Upper lobe of right lung (tissue), 1 donor: ENCODE measurements at places on chromosomes 2 and 18. TPM values are rescaled to one million over a fixed set of nuclear protein-coding genes. Genes with fewer than 3 reads are reported as not detected.

The QPCT gene
- 4.9 TPM for total RNA-seq

DNA sequence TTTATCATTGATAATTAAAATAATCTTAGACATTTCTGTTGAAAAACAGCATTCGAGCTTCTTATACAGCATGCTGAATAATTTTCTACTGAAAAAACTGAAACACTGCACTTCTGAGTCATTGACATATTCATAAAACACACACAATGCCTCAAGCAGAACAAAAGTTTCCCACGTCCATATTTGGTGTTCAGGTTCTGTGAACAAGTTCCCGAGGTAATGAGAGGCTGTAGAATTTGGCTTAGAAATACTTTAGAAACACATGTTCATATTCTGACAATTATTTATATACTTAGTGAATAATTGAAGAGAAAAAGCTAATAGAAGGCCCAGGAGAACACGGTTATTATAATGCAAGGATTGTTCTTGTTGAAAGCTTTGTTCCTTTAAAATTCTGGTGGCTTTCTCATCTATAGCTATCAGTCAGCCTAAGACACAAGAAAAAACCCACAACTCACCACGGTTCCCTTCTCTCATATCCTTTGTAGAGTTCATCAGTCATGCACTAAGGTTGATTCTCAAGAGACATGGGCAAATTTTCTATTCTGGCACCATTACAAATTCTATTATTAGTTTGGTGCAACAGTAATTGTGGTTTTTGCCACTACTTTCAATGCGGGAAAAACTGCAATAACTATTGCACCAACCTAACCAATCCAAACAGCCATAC, 194.4 kb downstream of the TMX3 start:
- H3K4me1 ChIP-seq, result no peaks in the 10 kb centered on the region
- H3K4me3 ChIP-seq, result no peak overlapping the region
- H3K27ac ChIP-seq, result no peak overlapping the region
- no peak for DNase-seq
- H3K36me3 ChIP-seq, result no peaks in the 10 kb centered on the region

GRCh38 chr2:135066710-135067109, 14.6 kb downstream of the RAB3GAP1 start:
- no peaks in the 10 kb centered on the region for H3K4me1 ChIP-seq
- peaks cover 11% of the 10 kb centered on the region for H3K36me3 ChIP-seq
- H3K27me3 ChIP-seq, result no peaks in the 10 kb centered on the region
- H3K4me3 ChIP-seq, result no peak overlapping the region

The ERFE gene
- total RNA-seq, result not detected

DNA sequence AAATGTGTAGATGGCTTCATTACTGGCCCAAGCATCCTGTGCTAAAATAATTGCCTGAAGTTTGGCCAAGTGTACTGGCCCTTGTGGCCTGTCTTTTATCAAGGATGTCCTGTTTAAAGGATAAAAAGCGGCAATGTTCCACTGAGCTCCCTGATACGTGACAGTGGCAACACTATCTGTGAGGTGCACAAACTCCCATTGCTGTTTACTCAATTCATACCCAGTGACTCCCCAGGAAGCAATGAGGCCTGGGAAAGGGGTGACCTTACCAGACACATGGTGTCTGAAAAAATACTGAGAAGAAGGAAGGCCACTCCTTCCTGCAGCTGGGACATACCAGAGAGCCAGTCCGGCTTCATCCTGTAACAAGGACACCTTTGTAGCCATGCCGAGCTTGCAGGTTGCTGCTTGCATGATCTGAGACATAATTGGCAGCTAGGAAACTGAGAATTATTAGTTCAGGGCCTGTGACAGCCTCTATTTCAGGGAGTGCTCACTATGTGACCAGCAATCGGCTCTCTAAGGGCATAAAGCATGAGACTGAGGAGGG, 198.5 kb upstream of the LRATD1 start:
- H3K4me3 ChIP-seq, result no peak overlapping the region
- DNase-seq, result no peak
- no peaks in the 10 kb centered on the region for H3K36me3 ChIP-seq
- H3K27ac ChIP-seq, result no peak overlapping the region

The IL1B gene
- 11.5 TPM for total RNA-seq

- no peaks in the 10 kb centered on the region for H3K4me1 ChIP-seq
- H3K27me3 ChIP-seq, result no peaks in the 10 kb centered on the region
- DNase-seq, result no peak
- no peak overlapping the region for H3K4me3 ChIP-seq
Observed at GRCh38 chr2:66901344-66901743, 466.4 kb downstream of the MEIS1 start.

The IMP4 gene
- total RNA-seq, result 55.7 TPM

DNA sequence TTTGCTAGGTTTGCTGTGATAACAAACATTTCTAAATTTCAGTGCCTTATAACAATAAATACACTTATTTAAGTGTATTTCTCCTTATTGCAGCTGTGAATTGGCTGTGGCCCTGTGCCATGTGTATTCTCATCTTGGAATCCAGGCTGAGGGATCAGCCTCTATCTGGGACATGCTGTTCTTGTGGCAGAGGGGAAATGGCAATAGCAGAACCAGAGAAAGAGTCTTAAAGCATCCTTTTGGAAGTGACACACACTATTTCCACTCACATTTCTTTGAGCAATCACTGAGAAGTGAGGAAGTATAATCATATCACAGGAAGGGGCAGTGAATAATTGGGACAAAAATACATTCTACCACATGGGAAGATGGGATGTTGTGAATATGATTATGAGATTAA, 66.2 kb upstream of the PROKR1 start:
- H3K27me3 ChIP-seq, result no peaks in the 10 kb centered on the region
- no peaks in the 10 kb centered on the region for H3K36me3 ChIP-seq
- H3K4me3 ChIP-seq, result no peak overlapping the region
- no peak overlapping the region for H3K27ac ChIP-seq
- no peak for DNase-seq
- H3K4me1 ChIP-seq, result no peaks in the 10 kb centered on the region

GRCh38 chr2:70990216-70990615, 4.5 kb downstream of the TEX261 start:
- H3K4me1 ChIP-seq, result peaks cover 14% of the 10 kb centered on the region
- peaks cover 63% of the 10 kb centered on the region for H3K36me3 ChIP-seq
- H3K27ac ChIP-seq, result no peak overlapping the region
- no peak overlapping the region for H3K4me3 ChIP-seq
- no peaks in the 10 kb centered on the region for H3K27me3 ChIP-seq

The MBD2 gene
- total RNA-seq, result 78.4 TPM

DNA sequence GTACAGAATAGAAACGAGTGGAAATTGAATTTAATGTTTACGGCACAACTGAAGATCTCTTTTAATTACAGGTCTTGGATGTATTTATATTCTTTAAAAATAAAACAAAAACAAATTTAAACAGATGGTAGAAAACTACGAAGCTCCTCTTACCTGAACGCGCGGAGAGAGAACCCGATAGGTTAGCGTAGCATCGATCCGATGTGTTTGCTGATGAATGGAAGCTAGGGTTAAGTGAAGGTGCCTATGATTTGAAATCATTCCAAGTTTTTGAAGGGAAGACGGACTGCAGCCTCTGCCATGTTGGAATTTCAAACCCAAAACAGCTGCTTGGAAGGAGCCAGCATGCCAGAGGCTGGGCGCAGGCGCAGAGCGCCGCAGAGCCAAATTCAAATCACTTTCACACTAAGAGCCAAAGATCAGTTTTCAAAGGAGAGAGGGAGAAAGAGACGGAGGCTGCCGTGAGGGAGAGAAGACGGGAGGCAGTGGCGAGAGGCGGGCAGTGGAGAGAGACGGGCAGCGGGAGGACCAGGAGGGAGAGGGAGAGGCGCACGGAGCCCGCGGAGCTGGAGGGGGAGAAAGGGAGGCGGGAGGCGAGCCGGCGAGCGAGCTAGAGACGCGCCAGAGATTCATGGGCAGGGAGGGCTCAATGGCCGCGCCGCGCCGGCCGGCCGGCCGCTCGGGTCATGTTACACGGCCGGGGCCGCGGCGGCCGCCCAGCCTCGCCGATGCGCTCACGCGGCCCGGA, at the start of gene FIGN:
TSS of gene FIGN (minus strand) at position 324 of the 748 bp plus-strand sequence. CDS start 1,081 bp downstream, outside the sequence.
- peak; percentile 86 for DNase-seq
- H3K4me3 ChIP-seq, result peak within 1 kb of the TSS; percentile 66
- no peaks in the 10 kb centered on the region for H3K4me1 ChIP-seq

GRCh38 chr18:45549290-45549689, 66.0 kb upstream of the SLC14A2 start:
- H3K27me3 ChIP-seq, result no peaks in the 10 kb centered on the region
- H3K4me1 ChIP-seq, result no peaks in the 10 kb centered on the region
- H3K4me3 ChIP-seq, result no peak overlapping the region
- H3K36me3 ChIP-seq, result no peaks in the 10 kb centered on the region
- no peak overlapping the region for H3K27ac ChIP-seq
- DNase-seq, result no peak

The RAB6C gene
- total RNA-seq, result not detected

The CFAP53 gene
- not detected for total RNA-seq

- DNase-seq, result no peak
- no peak overlapping the region for H3K4me3 ChIP-seq
- no peaks in the 10 kb centered on the region for H3K4me1 ChIP-seq
- H3K36me3 ChIP-seq, result no peaks in the 10 kb centered on the region
- H3K27me3 ChIP-seq, result no peaks in the 10 kb centered on the region
Observed at GRCh38 chr18:2236232-2236631, 335.1 kb downstream of the METTL4 start.
